Fibroblast of lung (primary cell): ENCODE measurements at places on chromosomes 3 and 15. TPM values are rescaled to one million over a fixed set of nuclear protein-coding genes. Genes with fewer than 3 reads are reported as not detected.

Gene ZIC1
- 0.11 and 0.46 TPM in 2 replicates for polyA plus RNA-seq

- DNase-seq: no peak
These were observed 121.9 kb downstream of the ABI3BP start for GRCh38 chr3:100871306-100871705.

DNA sequence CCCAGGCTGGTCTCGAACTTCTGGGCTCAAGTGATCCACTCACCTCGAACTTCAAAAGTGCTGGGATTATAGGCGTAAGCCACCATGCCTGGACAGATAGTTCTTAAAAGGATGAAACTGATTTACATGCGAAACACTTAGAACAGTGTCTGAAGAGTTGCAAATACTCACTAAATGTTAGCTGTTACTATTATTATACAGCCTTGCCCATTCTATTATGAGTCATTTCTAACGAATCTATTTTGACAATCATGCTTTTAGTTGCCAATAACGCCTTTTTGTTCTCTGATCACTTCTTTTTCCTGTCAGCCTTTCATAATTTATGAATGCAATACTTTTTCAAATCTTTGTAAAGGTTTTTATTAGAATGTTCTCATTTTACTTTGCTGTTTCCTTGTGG, 112.7 kb downstream of the SNRK start:
- no peak for DNase-seq

DNA sequence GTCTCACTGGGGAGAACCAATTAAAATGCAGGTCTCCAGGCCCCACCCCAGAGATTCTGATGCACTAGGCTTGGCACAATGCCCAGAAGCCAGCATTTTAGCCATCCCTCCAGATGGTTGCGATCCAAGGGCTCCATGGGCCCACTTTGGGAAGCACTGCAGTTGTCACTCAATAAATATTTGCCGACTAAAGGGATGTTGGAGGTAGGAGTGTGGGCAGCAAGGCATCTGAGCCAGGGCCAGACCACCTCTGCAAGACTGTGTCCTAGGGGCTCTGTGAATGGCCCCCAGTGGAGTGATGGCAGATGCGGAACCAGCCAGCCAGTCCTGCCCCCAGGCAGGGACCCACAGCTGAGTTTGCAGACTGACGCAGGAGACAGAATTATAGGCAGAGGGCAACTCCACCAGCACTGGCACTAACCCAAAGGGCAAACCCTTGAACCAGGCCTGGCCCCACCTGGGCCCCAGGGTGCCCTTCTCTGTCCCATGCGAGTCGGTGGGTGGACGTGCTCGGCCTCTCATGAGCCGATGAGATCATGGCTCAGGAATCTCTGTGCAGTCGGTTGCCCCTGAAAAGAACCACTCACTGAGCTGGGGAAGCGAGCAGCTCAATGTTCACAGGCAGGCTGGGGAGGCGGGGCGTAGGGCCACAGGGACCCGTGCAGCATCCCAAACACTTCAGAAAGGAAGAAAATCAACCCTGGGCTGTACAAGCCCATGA, 49.7 kb downstream of the SEMA5B start:
- DNase-seq: peak; percentile 89

DNA sequence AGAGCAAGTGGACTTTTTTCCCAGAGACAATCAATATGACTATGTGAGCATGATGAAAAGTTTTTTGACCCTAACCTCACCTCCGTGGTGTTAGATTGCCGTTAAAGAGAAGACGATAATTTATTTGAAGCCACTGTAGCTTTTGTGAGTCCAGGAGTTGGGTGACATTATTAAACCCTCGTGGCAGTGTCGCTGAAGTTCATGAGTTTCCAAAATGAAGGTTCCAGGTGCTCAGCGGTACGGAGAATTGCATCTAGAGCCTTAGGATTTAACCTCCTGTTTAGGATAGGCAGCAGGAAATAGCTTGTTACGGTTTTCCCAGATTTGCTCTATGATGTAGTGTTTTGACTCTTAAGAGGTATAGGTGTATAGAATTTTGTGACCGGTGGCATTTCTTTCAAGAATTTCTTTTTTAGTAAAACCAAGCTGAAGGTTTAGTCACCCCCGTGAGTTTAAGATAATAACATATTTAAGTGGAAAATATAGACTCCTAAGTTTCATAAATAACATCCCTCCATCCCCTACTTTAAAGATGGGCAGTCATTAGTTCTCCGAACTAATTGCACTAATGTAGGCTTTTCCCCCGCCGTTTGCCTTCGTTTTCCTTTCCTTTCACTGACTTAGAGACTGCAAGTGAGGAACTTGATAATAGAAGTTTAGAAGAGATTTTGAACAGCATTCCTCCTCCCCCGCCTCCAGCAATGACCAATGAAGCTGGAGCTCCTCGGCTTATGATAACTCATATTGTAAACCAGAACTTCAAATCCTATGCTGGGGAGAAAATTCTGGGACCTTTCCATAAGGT, 2.0 kb downstream of the SMC4 start:
- peak; percentile 87 for DNase-seq

GRCh38 chr3:158148218-158148617, 38.3 kb downstream of the RSRC1 start:
- no peak for DNase-seq
